Progenitor cell of endocrine pancreas (in vitro differentiated cells): ENCODE measurements at places on chromosomes 4 and X.

DNA sequence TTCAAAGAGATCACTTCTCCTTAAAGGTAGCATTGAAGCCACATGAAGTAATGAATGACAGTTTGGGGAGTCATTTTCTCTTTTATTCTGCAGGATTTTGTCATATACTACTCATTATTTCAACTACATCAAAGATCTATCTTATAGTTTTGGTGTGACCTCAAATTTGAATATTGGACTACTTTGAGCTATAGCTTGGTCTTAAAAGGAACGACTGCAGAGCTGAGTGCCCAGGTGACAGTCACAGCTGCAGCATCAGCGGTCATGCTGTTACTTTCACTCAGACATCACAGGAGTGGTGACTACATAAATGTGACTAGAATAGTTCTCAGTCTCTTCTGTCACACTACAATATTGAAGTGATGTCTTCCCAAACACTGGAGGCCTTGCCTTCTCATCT is 10.7 kb upstream of the SPCS3 start:
- no peak overlapping the region for H3K27ac ChIP-seq
- DNase-seq: no peak
- peaks cover 8% of the 10 kb centered on the region for H3K4me1 ChIP-seq
- no peak overlapping the region for H3K4me3 ChIP-seq

GRCh38 chr4:145944886-145945285 is 6.3 kb upstream of the ZNF827 start:
- no peaks in the 10 kb centered on the region for H3K36me3 ChIP-seq
- DNase-seq: no peak
- H3K4me3 ChIP-seq: no peak overlapping the region
- no peak overlapping the region for H3K27ac ChIP-seq
- H3K27me3 ChIP-seq: peaks cover 3% of the 10 kb centered on the region
- peaks cover 13% of the 10 kb centered on the region for H3K4me1 ChIP-seq

DNA sequence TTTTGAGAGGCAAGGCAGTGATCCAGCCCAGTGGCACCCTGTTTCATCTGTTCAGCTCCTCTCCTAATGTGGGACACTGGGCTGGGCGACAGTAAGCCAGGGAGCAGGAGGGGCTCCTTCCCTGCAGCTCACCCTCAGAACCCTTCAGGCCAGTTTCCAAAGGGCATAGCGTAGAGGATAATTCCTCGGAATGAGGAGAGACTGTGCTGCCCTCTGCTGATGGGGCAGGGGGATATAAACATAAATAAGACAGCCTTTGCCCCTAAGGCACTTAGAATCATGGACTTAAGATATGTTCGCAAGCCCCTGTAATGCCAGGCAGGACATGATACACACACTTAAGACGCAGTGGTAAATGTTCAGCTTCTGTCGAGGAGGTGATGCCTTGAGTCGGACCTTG is 27.9 kb upstream of the ZNF185 start:
- H3K4me3 ChIP-seq: no peak overlapping the region
- no peak overlapping the region for H3K27ac ChIP-seq
- H3K4me1 ChIP-seq: no peaks in the 10 kb centered on the region

GRCh38 chr4:1380368-1381151 is 25.7 kb downstream of the NKX1-1 start:
- peaks cover 1% of the 10 kb centered on the region for H3K4me1 ChIP-seq
- H3K27me3 ChIP-seq: no peaks in the 10 kb centered on the region

DNA sequence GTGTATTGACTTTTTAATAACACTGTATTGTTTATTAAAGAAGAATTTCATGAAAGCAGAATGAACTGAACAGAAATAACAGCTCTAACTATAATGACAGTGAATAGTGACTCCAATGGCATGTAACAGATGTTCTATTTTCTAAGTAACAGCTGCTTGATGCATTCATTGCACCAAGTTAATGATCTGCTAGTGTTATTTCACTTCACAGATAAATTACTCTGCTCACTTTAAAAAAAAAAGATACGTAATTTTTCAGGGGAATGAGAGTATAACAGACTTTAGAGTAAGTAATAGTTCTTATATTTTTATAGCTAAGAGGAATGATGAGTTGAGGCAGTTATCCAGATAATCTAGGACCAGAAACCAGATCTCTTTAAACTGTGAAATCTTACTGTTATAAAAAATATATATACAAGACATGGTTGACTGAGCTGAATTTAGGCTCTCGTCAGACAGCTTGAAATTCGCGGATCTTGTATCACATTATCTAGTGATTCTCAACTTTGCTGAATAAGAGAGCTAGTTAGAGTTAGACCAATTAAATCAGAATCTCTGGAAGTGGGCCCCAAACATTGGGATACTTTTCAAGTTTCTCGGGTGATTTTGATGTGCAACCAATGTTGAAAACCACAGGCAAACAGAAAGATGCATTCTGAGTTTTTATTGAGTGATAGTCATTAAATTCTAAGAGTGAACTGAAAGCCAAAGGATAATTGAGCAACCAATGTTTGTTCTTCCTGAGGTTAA is 840.7 kb downstream of the DMD start:
- H3K27ac ChIP-seq: no peak overlapping the region
- no peaks in the 10 kb centered on the region for H3K27me3 ChIP-seq
- peaks cover 3% of the 10 kb centered on the region for H3K4me1 ChIP-seq
- H3K36me3 ChIP-seq: no peaks in the 10 kb centered on the region
- no peak for DNase-seq
- no peak overlapping the region for H3K4me3 ChIP-seq

GRCh38 chr4:76251441-76252270 is at the start of gene FAM47E:
TSS of gene FAM47E (plus strand) at chr4:76251721. CDS start at chr4:76251747, 26 bp downstream.
- H3K4me3 ChIP-seq: peak within 1 kb of the TSS; percentile 83
- no peaks in the 10 kb centered on the region for H3K36me3 ChIP-seq
- peak; percentile 76 for DNase-seq
- peaks cover 8% of the 10 kb centered on the region for H3K4me1 ChIP-seq
- no peaks in the 10 kb centered on the region for H3K27me3 ChIP-seq

DNA sequence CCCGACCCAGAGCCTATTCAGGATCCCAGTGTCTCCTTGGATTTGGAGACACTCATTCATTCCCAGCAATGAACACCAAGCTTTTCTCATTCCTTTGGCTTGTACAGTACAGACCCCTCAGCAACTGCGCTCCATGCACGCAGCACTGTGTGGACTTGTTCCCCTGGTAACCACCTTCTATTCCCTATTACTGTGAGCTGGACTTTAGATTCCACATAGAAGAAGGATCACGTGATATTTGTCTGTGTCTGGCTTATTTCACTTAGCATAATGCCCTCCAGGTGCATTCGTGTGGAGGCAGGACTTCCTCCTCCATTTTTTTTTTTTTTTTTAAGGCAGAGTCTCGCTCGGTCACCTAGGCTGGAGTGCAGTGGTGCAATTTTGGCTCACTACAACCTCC is 106.4 kb downstream of the PHKA2 start:
- H3K27ac ChIP-seq: no peak overlapping the region
- H3K27me3 ChIP-seq: no peaks in the 10 kb centered on the region
- no peak for DNase-seq

DNA sequence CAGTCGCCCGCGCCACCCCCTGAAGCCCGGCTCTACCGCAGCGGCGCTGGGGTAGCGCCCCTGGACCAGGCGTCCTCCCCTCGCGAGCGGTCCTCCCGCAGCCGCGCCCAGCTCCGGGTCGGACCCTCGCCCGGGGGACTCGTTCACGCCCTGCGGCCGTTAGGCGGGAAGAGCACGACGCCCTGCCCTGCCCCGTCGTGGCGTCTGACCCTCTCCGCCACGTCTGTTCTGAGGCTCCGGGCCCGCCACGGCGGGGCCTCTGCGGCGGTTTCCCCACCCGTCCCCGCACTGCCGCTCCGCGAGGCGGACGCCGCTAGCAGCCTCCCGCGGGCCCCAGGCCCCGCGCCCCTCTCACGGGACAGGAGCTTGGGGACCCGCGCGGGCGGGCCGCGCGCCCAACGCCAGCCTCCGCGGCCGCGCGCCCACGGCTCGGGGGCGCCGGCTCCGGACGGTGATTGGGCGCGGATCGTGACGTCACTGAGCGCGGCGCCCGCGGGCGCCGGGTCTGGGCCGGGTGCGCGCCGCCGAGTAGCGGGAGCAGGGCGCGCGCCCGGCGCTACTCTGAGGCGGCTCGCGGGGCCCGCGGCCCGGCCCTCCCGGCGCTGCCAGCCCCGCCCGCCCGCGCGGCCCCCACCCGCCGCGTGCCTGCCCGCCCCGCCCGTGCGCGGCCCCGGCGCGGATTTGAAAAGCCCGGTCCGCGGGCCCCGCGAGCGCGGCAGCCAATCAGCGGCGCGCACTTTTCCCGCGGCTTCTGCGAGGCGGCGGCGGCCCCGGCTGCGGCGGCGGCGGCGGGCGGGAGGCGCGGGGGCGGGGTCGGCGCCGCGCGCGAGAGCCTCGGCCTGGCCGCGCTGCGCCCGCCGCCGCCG is at the start of gene NSD2:
TSS of gene NSD2 (plus strand) at position 816 of the 866 bp plus-strand sequence. CDS start 29,262 bp downstream, outside the sequence.
- H3K36me3 ChIP-seq: no peaks in the 10 kb centered on the region
- peak within 1 kb of the TSS; percentile 96 for H3K27ac ChIP-seq
- H3K4me3 ChIP-seq: peak within 1 kb of the TSS; percentile 79
- peak; percentile 87 for DNase-seq
- H3K4me1 ChIP-seq: peaks cover 30% of the 10 kb centered on the region

DNA sequence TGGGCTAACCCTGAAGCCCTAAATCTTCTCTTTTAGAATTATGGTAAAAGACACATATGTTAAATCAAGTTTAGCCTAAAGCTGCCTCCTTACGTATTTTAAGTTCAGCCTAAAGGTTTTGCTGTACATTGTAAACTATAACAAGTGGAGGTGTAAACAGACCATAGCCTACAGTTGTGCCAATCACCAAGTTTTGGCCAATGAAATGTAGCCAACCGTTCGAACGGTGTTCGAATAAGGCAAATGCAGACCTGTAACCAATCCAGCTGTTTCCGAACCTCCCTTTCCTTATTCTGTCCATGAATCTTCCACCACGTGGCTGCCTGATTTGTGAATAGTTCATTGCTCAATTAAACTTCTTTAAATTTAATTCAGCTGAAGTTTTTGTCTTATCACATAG is 52.1 kb upstream of the TBC1D9 start:
- no peak for DNase-seq
- H3K4me1 ChIP-seq: no peaks in the 10 kb centered on the region
- peaks cover 10% of the 10 kb centered on the region for H3K27me3 ChIP-seq
- no peaks in the 10 kb centered on the region for H3K36me3 ChIP-seq
- no peak overlapping the region for H3K4me3 ChIP-seq

DNA sequence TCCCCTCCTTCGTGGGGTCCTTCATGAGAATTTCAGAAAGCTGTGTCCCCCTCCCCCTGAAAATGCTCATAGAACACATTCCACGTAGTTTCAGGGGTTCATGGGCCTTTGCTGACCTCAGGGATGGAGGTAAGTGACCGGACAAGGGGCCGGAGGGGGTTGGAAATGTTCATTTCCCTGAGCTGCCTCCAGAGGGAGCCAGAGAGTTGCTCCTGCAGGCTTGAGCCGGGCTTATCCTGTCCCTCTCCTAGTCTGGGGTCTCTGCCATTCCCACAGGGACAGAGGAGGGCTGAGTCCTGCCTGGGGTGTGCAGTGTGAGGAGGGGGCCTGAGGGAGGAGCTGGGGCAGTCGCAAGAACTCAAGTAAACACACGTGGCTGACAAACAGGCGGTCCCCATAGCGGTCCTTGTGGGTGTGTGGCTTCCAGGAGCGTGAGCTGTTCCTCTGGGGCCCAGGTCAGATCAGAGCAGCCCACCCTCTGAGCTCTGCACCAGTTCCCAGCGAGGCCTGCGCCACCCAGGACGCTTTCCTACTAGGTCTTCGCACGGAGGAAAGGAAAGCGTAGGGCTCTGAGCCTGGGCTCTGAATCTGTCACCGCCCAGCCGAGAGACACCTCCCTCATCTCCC is 62.5 kb downstream of the WFS1 start:
- peak; percentile 48 for DNase-seq
- H3K4me3 ChIP-seq: no peak overlapping the region
- H3K27ac ChIP-seq: no peak overlapping the region
- H3K27me3 ChIP-seq: peaks cover 25% of the 10 kb centered on the region
